ENCODE measurements at places on chromosomes 7 and 10. TPM values are rescaled to one million over a fixed set of nuclear protein-coding genes. Genes with fewer than 3 reads are reported as not detected.

The IKZF1 gene
- polyA plus RNA-seq: 1.1 TPM

GRCh38 chr7:151688236-151688780 is 168.6 kb upstream of the RHEB start:
- DNase-seq: no peak

DNA sequence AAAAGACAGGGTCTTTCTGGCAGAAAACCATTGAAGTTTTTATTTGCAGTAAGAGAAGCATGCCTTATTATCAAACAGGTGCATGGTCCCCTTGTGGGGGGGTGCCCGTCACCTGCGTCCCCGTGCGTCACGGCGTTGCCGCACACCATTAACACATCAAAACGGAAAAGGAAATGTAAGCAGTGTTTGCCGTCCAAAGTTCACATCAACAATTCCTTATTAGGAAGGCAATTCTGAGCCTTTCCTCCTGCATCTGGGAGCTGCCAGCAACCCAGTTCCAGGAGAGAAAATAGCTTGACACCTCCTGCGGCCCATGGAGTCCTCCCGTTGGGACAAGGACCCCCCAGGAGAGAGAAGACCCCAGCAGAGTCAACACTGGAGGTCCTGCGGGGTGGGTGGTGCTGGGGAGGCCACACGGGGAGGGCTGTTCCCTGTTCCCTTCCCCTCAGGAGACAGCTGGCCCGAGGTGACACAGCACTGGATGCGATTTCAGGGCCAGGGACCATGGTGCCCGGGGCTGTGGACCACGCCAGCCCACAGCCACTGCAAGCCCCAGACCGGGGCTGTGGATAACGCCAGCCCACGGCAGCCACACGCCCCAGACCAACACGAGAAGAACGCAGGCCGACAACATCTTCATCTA is 39.5 kb downstream of the DIP2C start:
- DNase-seq: no peak

GRCh38 chr7:130982160-130982638 is 248.2 kb upstream of the KLF14 start:
- DNase-seq: no peak

- DNase-seq: no peak
Observed at GRCh38 chr7:34755008-34755407, 97.0 kb downstream of the NPSR1 start.

- DNase-seq: no peak
Observed at GRCh38 chr7:3780525-3780924, 479.5 kb downstream of the SDK1 start.
